Tibial nerve (tissue), 4 donors: ENCODE measurements at places on chromosomes 2 and 18.

GRCh38 chr2:24163186-24163585 is 11.7 kb upstream of the FAM228A start:
- H3K4me3 ChIP-seq: no peak overlapping the region
- H3K36me3 ChIP-seq: no peaks in the 10 kb centered on the region
- no peaks in the 10 kb centered on the region for H3K27me3 ChIP-seq
- H3K27ac ChIP-seq: no peak overlapping the region
- DNase-seq: no peak

GRCh38 chr18:60984510-60984909 is 348.7 kb upstream of the CDH20 start:
- no peaks in the 10 kb centered on the region for H3K27me3 ChIP-seq
- H3K27ac ChIP-seq: no peak overlapping the region
- no peak for DNase-seq
- H3K36me3 ChIP-seq: no peaks in the 10 kb centered on the region

- no peaks in the 10 kb centered on the region for H3K36me3 ChIP-seq
- H3K27me3 ChIP-seq: no peaks in the 10 kb centered on the region
- H3K4me1 ChIP-seq: no peaks in the 10 kb centered on the region
- H3K27ac ChIP-seq: no peak overlapping the region
Measured at GRCh38 chr2:103288696-103289095, 526.9 kb downstream of the TMEM182 start.

DNA sequence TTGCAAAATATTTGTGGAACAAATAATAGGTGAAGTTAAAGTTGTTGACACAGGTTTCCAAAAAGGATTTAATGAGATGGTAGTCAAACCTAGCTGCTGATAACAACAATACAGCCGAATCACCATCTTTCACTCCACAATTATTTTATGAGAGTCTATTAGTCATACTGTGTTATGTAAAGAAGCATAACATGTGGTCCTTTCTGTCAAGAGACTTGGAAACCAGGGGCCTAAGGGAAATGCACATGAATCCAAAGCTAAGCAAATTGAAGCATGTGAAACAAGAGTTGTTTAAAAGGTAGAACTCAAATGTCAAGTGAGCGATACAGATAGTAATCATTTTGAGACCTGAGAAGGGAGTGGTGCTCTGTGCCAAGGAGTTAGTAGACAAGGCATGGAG is 16.0 kb downstream of the CD28 start:
- DNase-seq: no peak
- no peaks in the 10 kb centered on the region for H3K36me3 ChIP-seq
- H3K4me3 ChIP-seq: no peak overlapping the region
- no peak overlapping the region for H3K27ac ChIP-seq
- no peaks in the 10 kb centered on the region for H3K27me3 ChIP-seq

- peak overlapping the region; percentile 19 for H3K27ac ChIP-seq
- no peaks in the 10 kb centered on the region for H3K36me3 ChIP-seq
- H3K4me3 ChIP-seq: no peak overlapping the region
- no peak for DNase-seq
- H3K27me3 ChIP-seq: no peaks in the 10 kb centered on the region
- no peaks in the 10 kb centered on the region for H3K4me1 ChIP-seq
Measured at GRCh38 chr2:43073401-43073825, 153.0 kb downstream of the ZFP36L2 start.

GRCh38 chr2:69624131-69624530 is 19.4 kb downstream of the AAK1 start:
- H3K27ac ChIP-seq: no peak overlapping the region
- peaks cover 29% of the 10 kb centered on the region for H3K4me1 ChIP-seq
- H3K4me3 ChIP-seq: no peak overlapping the region
- H3K36me3 ChIP-seq: no peaks in the 10 kb centered on the region
- no peak for DNase-seq

GRCh38 chr2:152093464-152093863 is 5.4 kb downstream of the CACNB4 start:
- H3K4me1 ChIP-seq: peaks cover 15% of the 10 kb centered on the region
- no peak for DNase-seq
- H3K4me3 ChIP-seq: no peak overlapping the region
- H3K27me3 ChIP-seq: peaks cover 6% of the 10 kb centered on the region
- no peaks in the 10 kb centered on the region for H3K36me3 ChIP-seq
- no peak overlapping the region for H3K27ac ChIP-seq

DNA sequence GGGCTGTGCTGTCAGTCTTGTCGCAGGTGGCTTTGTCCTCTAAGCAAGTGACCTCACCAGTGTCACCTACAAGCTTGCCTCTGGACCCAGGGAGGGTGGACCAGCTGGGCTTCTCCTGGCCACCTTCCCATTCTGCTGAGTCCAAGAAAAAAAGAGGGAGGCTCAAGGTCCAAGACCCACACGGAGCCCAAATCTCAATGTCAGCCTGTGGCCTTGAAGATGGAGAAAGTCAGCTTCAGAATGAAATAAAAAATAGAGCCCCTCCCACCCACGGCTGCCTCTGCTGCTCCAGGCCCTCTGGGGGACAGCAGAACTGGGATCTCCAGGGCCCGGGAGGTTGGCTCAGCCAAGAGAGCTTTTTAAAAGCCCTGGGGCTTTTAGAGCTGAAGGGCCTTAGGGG is 145.9 kb downstream of the TNS1 start:
- peaks cover 35% of the 10 kb centered on the region for H3K36me3 ChIP-seq
- no peaks in the 10 kb centered on the region for H3K27me3 ChIP-seq
- H3K27ac ChIP-seq: peak overlapping the region; percentile 70
- H3K4me1 ChIP-seq: peaks cover 68% of the 10 kb centered on the region
- no peak for DNase-seq

DNA sequence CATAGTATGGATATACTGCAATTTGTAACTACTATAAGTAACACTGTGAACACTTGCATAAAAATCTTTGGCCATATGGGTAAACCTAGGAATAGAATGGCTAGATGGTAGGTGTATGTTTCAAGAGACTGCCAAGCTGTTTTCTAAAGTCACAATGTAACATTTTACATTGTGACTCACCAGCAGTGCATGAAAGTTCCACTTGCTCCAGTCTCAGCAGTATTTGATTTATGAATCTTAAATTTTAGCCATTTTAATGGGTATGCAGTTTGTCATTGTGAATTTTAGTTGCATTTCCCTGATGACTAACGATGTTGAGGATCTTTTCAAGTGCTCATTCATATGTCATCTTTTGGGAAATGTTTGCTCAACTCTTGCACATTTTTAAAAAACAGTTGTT is 86.1 kb downstream of the FARSB start:
- peaks cover 26% of the 10 kb centered on the region for H3K4me1 ChIP-seq
- peaks cover 38% of the 10 kb centered on the region for H3K36me3 ChIP-seq
- H3K27ac ChIP-seq: no peak overlapping the region
- H3K4me3 ChIP-seq: no peak overlapping the region
- no peaks in the 10 kb centered on the region for H3K27me3 ChIP-seq

DNA sequence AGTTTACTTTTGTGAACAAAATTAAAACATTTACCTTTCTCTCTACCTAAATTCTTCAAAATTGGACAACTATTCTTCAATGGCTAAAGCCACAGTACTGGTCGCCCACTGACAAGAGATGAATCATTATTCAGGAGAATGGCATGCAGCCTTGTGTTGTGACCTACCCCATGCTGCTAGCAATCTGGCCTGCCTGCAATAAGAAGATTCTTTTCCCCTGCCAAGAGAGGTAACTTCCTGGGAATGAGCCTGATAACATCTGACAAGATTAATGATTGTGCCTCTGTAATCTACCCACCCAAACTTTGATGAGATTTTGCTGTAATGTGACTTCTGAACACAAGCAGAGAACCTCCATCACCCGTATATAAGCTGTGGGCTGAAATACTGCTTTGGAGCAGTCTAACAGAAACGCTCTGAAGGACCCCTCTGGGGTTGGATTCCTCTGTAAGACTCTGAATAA is 47.0 kb upstream of the ST3GAL5 start:
- no peak for DNase-seq
- H3K27me3 ChIP-seq: no peaks in the 10 kb centered on the region
- H3K4me1 ChIP-seq: no peaks in the 10 kb centered on the region
- H3K36me3 ChIP-seq: no peaks in the 10 kb centered on the region

GRCh38 chr2:28801726-28802125 is 8.9 kb upstream of the SPDYA start:
- H3K27ac ChIP-seq: no peak overlapping the region
- no peak for DNase-seq

DNA sequence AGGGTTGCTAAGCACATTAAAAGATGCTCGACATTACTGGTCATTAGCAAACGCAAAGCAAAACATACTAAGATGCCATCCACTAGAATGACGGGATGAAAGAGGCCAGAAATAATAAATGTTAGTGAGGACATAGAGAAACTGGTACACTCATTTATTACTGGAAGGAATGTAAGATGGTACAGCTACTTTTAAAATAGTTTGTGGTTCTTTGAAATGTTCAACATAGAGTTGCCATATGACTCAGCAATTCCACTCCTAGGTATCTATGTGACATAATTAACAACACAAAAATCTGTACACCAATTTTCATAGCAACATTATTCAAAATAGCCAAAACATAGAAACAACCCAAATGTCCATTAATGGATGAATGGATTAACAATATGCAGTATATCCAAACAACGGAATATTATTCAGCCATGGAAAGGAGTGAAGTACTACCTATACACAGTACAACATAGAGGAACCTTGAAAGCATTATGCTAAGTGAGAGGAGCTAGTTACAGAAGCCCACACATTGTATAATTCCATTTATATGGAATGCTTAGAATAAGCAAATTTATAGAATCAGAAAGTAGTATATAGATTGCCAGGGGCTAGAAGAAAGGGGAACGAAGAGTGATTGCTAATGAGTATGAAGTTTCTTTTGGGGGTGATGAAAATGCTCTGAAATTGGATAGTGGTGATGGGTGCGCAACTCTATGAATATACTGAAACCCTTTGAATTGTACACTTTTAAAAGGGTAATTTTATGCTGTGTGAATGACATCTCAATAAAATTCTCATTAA is 61.9 kb upstream of the IL1R1 start:
- H3K27me3 ChIP-seq: no peaks in the 10 kb centered on the region
- no peaks in the 10 kb centered on the region for H3K36me3 ChIP-seq
- H3K27ac ChIP-seq: no peak overlapping the region
- no peak overlapping the region for H3K4me3 ChIP-seq
- DNase-seq: no peak

GRCh38 chr2:114937366-114937930 is 495.0 kb downstream of the DPP10 start:
- no peak overlapping the region for H3K27ac ChIP-seq
- no peak for DNase-seq
- H3K4me1 ChIP-seq: no peaks in the 10 kb centered on the region
- no peak overlapping the region for H3K4me3 ChIP-seq
- H3K27me3 ChIP-seq: no peaks in the 10 kb centered on the region

DNA sequence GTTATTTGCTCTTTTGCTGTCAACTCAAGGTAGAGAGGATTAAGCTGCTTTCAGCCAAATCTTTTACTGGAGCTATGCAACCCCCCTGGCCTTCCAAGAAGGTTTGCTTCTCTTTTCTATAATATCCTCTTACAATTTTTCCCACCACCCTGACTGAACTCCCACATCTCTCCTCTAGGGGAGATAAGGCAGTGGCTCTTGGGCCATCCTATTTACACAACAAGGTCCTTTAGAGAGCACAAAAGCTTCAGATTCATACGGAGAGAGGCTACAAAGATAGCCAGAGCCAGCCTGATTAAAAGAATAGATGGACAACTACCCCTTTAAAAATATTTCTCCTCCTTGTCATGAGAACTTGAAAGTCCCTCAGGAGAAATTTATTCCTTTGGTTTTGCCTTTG is 95.7 kb downstream of the TPGS2 start:
- H3K4me1 ChIP-seq: no peaks in the 10 kb centered on the region
- no peak overlapping the region for H3K4me3 ChIP-seq
- no peak for DNase-seq

- H3K27me3 ChIP-seq: no peaks in the 10 kb centered on the region
- no peaks in the 10 kb centered on the region for H3K36me3 ChIP-seq
- H3K4me3 ChIP-seq: no peak overlapping the region
- no peaks in the 10 kb centered on the region for H3K4me1 ChIP-seq
- H3K27ac ChIP-seq: no peak overlapping the region
Measured at GRCh38 chr18:13390196-13390595, 171.6 kb downstream of the LDLRAD4 start.

- no peak overlapping the region for H3K4me3 ChIP-seq
- H3K27me3 ChIP-seq: no peaks in the 10 kb centered on the region
- no peak for DNase-seq
Measured at GRCh38 chr2:100561191-100561590, 1.6 kb upstream of the PDCL3 start.

DNA sequence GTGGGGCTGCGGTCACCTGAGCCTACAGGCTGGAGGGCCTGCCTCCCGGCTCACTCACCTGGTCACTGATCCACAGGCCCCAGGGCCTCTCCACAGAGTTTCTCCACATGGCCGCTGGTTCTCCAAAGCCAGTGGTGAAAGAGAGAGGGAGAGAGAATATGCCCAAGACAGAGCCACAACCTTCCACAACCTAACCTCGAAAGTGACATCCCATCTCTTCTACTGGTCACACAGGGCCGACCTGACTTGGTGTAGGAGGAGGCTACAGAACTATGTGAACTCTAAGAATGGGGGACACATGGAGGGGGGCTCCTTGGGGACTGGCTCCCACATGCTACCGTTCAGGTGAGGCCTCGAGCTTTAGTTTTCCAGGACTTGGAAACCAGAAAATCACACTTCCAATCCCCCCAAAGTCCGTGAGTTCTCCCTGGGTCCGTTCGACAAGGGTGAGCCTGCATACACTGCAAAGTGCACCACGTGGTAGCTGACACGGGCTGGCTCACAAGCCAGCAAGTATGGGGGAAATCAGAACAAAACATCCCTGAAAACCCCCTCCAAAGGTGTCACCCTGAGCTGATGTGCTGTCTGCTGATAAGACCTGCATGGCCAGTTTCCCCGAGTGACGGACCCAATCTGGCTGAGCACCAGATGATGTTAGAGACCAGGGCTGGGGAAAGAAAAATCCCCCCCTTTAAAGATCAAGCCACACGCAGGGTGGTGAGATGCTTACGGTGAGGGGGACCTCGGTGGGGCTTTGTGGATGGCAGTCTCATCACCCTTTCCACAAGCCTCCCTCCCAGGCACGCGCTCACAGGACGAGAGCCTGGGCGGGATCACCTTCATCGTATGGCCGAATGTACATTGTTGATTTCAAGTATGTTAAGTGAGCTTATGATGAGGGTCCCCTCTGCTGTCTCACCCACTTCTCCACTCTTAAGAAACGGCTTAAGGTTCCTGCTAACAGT is 54.2 kb upstream of the SEMA4C start:
- H3K36me3 ChIP-seq: no peaks in the 10 kb centered on the region
- no peak overlapping the region for H3K27ac ChIP-seq
- no peak for DNase-seq
- no peaks in the 10 kb centered on the region for H3K27me3 ChIP-seq

DNA sequence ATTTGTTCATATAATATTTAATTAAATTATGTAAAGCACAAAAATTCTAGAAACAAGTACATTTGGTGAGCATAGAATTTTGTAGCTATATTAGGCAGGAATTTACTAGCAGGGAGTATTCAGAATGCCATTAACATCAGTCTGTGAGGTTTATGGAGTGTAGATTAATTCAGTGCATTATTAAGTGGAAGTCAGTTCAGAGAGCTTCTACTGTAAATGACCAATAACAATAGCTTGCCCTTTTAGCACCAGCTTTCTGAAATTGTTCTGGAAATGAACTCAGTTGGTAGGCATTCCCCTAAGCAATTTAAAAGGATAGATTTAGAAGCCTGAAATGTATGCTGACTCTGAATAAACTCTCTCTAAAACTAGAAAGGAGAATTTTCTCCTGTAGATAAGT is 208.2 kb upstream of the CNTNAP5 start:
- H3K4me3 ChIP-seq: no peak overlapping the region
- no peaks in the 10 kb centered on the region for H3K27me3 ChIP-seq
- no peaks in the 10 kb centered on the region for H3K4me1 ChIP-seq
- no peaks in the 10 kb centered on the region for H3K36me3 ChIP-seq
